AG04449 (cell line): ENCODE measurements at places on chromosomes 5 and 9.
A peak's percentile ranks its signal among the peaks of the same experiment; 100 is the strongest.

- DNase-seq: no peak
Measured at GRCh38 chr5:32217886-32218396, 43.8 kb upstream of the GOLPH3 start.

- no peak for DNase-seq
Measured at GRCh38 chr9:135951889-135952663, 9.1 kb downstream of the UBAC1 start.

- no peak for DNase-seq
Measured at GRCh38 chr5:92313385-92313784, 930.3 kb upstream of the ARRDC3 start.

GRCh38 chr9:115202960-115203751 lies 85.2 kb upstream of the TNC start:
- peak; percentile 90 for DNase-seq

GRCh38 chr9:109906766-109907382 lies 126.9 kb downstream of the PALM2AKAP2 start:
- DNase-seq: no peak

DNA sequence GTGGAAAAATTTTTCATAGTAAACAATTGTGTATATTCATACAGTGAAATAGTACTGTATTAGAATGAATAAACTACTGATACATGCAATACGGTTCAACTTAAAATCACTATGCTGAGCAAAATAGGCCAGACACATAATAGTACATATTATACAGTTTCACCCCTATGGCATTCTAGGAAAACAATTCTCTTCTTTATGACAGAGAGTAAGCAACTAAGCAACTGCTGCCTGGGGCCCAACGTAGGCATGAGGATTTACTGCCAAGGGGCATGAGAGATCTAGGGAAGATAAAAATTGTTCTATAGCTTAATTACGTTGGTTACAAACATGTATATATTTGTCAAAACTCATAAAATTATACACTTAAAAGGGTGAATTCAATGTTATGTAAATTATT lies 180.2 kb downstream of the DRD1 start:
- DNase-seq: no peak

GRCh38 chr9:99606957-99607356 lies 214.7 kb upstream of the NR4A3 start:
- DNase-seq: no peak

GRCh38 chr5:137273511-137273910 lies 225.6 kb downstream of the SPOCK1 start:
- no peak for DNase-seq

- no peak for DNase-seq
Measured at GRCh38 chr5:148585988-148586387, 68.3 kb downstream of the HTR4 start.

GRCh38 chr5:44011518-44011917 lies 377.7 kb downstream of the FGF10 start:
- no peak for DNase-seq

GRCh38 chr9:91421128-91421765 lies 2.4 kb downstream of the NFIL3 start:
- DNase-seq: no peak

DNA sequence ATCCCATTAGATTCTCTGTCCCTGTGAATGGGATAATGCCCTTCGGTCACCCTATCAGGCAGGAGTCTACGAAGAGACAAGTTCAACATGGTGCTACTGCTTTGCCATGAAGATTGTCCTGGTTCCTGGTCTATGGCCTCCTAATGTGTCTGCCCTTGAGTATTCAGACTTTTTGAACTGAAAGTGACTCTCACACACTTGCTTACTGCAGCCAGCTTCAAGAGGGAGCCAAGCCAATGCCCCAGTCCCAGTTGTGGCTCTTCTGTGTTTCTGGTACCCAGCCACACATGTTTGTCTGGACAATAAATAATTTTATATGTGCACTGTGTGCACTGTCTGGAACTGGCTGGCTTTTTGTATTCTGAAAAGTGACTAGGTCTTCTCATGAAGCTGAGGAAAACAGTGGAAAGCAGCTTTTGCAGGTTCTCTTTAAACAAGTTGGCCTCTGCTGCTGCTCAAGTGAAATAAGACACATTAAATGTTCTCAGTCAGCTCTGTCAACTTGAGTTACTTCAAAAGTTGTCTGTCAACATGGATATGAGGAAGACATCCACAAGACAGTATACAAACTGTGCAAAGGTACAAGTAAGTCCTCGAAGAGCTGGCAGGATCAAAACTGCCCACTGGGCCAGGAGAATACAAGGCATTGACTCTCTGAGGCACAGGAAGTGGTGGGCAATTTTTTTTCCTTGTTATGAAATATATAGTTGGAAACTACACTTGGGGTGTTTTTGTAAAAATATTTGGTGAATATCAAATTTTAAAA lies 60.0 kb downstream of the ZNF608 start:
- DNase-seq: no peak

GRCh38 chr5:55694152-55694830 lies 17.8 kb downstream of the SLC38A9 start:
- DNase-seq: no peak

GRCh38 chr5:78953092-78953800 lies 31.9 kb downstream of the ARSB start:
- no peak for DNase-seq

- DNase-seq: no peak
Measured at GRCh38 chr5:95617057-95617456, 2.8 kb upstream of the GPR150 start.

- no peak for DNase-seq
Measured at GRCh38 chr9:127166111-127166510, 43.7 kb upstream of the ANGPTL2 start.

DNA sequence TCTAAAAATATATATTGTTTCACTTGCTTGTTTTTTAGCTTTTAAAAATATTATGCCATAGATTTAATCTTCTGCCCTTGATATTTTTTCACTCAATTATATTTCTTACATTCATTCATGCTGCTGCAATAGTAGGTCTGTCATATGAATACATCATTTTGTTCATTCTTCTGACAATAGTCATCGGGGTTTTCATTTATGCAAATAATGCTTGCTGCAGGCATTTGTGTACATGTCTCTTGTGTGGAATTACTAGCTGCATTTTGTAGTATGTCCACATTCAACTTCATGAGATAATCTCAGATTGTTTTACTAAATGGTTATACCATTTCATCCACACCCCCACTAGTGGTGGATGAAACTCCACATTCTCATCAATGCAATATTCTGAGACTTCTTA lies 5.3 kb upstream of the PLPP1 start:
- no peak for DNase-seq

- no peak for DNase-seq
Measured at GRCh38 chr5:159415301-159415937, 85.1 kb upstream of the IL12B start.

- DNase-seq: no peak
Measured at GRCh38 chr9:128341435-128341849, 1.1 kb downstream of the SLC27A4 start.

- DNase-seq: no peak
Measured at GRCh38 chr5:122314036-122314435, 2.0 kb downstream of the SNCAIP start.

- DNase-seq: no peak
Measured at GRCh38 chr9:121059998-121060636, 10.0 kb upstream of the C5 start.

- DNase-seq: no peak
Measured at GRCh38 chr5:25554077-25554476, 909.3 kb upstream of the CDH10 start.

- DNase-seq: no peak
Measured at GRCh38 chr9:133986774-133987445, 5.2 kb downstream of the VAV2 start.

DNA sequence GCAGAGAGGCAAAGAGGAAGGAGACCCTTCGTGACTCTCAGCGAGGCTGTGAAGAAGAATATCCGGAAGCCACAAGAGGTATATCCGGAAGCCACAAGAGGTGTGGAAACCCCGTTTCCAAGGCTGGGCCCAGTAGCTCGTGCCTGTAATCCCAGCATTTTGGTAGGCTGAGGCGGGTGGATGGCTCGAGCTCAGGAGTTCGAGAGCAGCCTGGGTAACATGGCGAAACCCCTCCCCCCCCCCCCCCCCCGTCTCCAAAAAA lies 612 bp upstream of the BBLN start:
- DNase-seq: no peak

DNA sequence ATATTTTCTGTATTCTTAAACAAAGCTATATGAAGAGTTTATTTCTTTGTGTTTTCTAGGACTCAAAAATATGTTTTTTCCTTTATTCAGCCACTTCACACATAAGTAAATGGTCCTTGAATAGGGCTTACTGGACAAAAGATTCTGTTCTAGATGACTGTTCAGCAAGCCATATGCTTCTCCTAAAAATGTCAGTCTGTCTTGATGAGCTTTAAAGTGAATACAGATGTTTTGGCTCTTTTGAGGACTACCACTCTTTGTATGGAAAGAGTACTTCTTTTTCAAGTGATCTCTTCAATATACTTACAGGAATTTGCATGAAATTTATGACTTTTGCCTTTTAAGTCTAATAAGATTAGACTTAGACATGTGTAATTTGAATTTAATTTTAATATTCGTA lies 8.4 kb downstream of the NDUFS4 start:
- DNase-seq: no peak

GRCh38 chr5:38845526-38846378 lies at the start of gene OSMR:
Gene OSMR, plus strand, starts transcription at chr5:38846012. Its CDS starts 23,033 bp downstream, at chr5:38869045.
- peak; percentile 95 for DNase-seq

- DNase-seq: no peak
Measured at GRCh38 chr5:15904899-15905830, 274.4 kb downstream of the MARCHF11 start.

DNA sequence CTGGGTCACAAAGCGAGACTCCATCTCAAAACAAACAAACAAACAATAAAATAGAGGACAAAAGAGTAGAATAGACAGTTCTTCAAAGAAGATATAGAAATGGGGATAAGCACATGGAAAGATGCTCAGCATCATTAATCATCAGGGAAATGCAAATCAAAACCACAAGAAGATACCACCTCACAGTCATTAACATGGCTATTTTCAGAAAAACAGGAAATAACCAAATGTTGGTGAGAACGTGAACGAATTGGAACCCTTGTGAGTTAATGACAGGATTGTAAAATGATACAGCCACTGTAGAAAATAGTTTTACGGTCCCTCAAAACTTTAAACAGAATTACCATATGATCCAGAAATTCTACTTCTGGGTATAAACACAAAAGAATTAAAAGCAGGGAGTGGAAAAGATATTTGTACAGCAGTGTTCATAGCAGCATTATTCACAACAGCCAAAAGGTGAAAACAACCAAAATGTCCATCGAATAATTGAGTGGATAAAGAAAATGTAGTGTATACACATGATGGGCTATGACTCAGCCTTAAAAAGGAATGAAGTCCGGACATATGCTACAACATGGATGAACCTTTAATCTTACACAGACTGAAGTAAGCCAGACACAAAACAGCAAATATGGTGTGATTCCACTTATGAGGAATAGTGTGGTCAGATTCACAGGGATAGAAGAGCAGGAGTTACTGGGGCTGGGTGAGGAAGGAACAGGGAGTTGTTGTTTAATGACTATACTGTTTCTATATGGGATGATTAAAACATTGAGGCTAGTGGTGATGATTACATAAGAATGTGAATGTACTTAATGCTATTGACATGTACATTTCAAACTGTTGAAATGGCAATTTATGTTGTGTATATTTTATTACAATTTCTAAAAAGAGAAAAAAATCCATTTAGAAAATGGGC lies 19.7 kb downstream of the OR2V2 start:
- DNase-seq: no peak

DNA sequence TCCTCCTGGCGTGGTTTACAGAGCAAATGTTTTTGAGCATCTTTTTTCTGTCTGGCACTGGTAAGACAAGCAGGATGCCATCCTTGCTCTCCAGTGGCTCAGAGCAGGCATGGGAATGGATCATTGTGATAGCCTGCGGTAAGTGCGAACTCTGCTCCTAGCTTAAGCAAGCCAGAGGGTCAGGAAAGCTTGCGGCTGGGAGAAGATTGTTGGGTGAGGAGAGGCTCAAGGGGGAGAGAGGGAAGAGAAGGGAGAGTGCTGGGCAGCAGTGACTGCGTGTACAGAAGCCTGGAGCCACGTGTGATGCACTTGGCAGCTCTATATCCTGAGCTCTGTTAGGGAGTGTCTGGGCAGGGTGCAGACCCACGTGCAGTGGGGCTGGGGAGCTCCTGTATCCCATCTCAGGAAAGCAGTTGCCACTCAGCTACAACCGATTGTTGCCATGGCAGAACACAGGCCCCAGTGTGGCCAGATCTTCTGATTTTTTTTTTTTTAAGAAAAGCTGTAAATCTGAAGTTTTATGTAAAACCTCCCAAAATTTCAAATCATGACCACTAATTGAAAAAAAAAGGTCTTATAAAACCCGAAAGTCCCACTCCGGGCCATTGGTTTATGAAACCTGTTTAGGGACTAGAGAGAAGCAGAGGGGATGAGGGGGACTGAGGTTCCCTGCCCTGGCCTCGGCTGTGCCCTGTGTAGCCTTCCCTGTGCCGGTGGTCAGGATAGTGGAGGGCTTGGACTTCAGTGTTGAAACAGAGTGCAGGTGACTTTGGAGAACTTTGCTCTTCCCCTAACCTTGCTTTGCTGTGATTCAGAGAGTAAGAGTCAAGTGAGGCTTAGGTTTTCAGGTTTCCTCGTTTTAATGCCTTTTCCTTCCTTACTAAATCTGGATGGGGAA lies 67.3 kb downstream of the ZNF618 start:
- DNase-seq: no peak

DNA sequence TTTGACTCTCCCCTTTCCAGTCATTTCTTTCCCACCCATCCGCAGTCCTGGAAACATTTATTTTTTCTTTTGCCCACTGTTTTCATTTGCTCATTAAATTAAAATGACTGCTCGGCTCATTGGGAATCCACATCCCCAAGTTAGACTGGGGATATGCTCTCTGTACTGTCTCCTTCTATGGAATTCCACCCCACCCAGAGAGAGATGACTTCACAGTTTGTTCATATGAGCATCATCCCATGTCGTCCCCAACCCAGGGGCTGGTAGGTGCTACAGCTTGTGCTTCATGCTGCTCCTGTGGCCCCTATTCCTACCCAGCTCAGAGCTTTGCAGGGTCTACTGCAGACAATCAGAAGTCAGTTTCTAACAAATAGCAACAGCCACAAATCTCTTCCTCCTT lies 16.5 kb upstream of the RARS1 start:
- DNase-seq: no peak

GRCh38 chr5:9063615-9064245 lies 482.1 kb downstream of the SEMA5A start:
- DNase-seq: no peak

DNA sequence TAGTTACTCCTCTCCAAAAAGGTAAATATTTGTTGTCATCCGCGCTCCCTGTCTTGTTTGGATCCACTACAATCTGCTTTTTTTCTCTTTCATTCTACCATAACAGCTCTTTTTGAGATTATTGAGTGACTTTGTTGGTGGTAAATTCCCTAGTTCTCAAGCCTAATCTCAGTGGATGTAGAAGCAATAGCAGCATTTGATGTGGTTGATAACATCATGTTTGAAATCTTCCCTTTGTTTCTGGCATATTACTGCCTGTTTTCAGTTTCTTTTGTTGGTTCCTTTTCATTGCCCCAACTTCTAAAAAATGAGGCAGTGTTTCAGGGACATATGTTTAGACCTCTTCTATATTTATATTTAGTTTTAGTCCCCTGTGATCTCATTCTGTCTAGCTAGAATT lies 8.9 kb downstream of the CDC42SE2 start:
- DNase-seq: no peak
